ENCODE measurements at places on chromosomes 1 and 21.

DNA sequence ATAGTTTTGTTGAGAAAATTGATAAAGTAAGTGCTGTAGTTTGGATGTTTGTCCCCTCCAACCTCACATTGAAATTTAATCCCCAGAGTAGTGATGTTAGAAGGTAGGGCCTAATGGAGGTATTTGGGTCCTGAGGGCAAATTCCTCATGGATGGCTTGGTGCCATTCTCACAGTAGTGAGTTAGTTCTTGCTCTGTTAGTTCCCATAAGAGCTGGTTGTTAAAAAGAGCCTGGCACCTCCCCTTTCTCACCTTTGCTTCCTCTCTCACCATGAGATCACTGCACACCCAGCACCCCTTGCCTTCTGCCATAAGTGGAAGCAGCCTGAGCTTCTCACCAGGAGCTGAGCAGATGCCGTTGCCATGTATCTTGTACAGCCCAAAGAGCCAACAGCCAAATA lies 354.8 kb upstream of the NFIA start:
- no peaks in the 10 kb centered on the region for H3K36me3 ChIP-seq
- no peaks in the 10 kb centered on the region for H3K27me3 ChIP-seq
- no peak overlapping the region for H3K4me3 ChIP-seq
- H3K27ac ChIP-seq, result no peak overlapping the region
- no peaks in the 10 kb centered on the region for H3K4me1 ChIP-seq

GRCh38 chr1:8554956-8555534 lies 237.1 kb downstream of the SLC45A1 start:
- no peak for DNase-seq
- H3K4me1 ChIP-seq, result no peaks in the 10 kb centered on the region
- no peak overlapping the region for H3K4me3 ChIP-seq
- no peak overlapping the region for H3K27ac ChIP-seq

- no peak for DNase-seq
- no peak overlapping the region for H3K4me3 ChIP-seq
- H3K4me1 ChIP-seq, result no peaks in the 10 kb centered on the region
- no peaks in the 10 kb centered on the region for H3K27me3 ChIP-seq
Observed at GRCh38 chr1:5191470-5191869, 537.1 kb downstream of the AJAP1 start.

GRCh38 chr1:94045465-94046056 lies 75.4 kb downstream of the ABCA4 start:
- H3K36me3 ChIP-seq, result no peaks in the 10 kb centered on the region
- no peaks in the 10 kb centered on the region for H3K27me3 ChIP-seq
- H3K27ac ChIP-seq, result peak overlapping the region; percentile 39
- H3K4me1 ChIP-seq, result no peaks in the 10 kb centered on the region

GRCh38 chr1:171739656-171740055 lies 2.2 kb downstream of the VAMP4 start:
- no peaks in the 10 kb centered on the region for H3K27me3 ChIP-seq
- peaks cover 3% of the 10 kb centered on the region for H3K36me3 ChIP-seq
- no peaks in the 10 kb centered on the region for H3K4me1 ChIP-seq
- no peak for DNase-seq
- H3K4me3 ChIP-seq, result no peak overlapping the region

DNA sequence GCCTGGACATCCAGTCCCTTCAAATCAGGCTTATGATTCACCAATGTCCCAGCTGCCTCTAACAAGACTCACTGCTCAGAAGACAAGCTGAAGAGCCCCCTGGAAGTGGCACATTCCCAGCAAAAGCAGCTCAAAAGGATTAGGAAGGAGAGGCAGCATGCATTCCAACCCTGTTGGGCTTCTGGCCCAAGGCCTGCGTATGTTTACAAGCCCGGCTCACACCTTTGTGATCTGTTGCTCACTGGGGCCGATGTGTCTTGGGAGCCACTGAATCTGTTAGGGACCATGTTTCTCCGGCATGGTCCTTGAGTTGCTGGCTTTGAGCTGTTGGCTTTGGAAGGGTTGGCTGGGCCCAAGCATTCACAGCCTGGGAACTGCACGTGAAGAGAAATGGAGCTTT lies 81.2 kb upstream of the C1orf174 start:
- no peak for DNase-seq
- H3K4me3 ChIP-seq, result no peak overlapping the region
- no peaks in the 10 kb centered on the region for H3K36me3 ChIP-seq
- H3K27me3 ChIP-seq, result no peaks in the 10 kb centered on the region
- no peak overlapping the region for H3K27ac ChIP-seq
